NCI-H1105 treated with DMSO at 0.1 percent for 48 hours (cell line): ENCODE measurements at places on chromosomes 3 and 15.
A peak's percentile ranks its signal among the peaks of the same experiment; 100 is the strongest.

- DNase-seq, result no peak
Observed at GRCh38 chr15:98001663-98002194, 41.2 kb downstream of the ARRDC4 start.

GRCh38 chr3:36907911-36908646 is 36.8 kb downstream of the TRANK1 start:
- no peak for DNase-seq

DNA sequence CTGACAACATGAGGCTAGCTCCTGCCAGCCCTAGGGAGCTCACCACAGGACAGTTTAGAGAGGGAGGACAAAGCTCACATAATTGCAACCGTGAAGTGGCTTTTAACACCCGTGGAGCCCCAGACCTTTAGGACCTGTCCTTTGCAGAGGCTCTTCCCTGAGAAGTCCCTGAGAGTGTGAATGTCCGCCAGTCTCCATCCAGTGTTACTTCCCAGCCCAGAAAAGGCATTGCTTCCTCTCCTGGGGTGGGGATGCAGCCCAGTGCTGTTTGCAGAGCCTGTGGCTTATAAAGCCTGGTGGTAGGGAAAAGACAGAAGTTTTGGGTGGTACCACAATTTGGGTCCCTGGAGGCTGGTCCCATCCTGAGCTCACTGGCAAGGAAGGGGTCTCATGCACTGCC is 182.0 kb downstream of the SLCO3A1 start:
- no peak for DNase-seq

DNA sequence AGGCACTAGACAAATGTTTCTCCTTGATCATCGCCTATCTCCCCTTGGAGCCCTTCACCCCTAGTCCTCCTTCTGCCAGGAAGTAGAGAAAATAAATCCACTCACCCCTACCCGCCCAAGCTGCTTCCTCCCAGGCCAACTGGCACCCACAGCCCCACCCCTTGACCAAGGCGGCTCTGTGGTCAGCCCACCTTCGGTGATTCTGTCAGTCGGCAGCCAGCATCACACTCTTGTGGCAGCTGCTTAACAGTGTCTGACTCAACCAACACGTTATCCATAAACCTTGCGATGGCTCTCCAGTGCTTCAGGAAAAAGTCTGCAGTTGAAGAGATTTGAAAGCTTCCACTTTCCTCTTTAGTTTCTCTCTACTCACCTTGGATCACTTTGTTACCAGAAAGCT is 7.6 kb downstream of the SHF start:
- no peak for DNase-seq

GRCh38 chr3:192174283-192174682 is 553.1 kb downstream of the FGF12 start:
- DNase-seq, result no peak

DNA sequence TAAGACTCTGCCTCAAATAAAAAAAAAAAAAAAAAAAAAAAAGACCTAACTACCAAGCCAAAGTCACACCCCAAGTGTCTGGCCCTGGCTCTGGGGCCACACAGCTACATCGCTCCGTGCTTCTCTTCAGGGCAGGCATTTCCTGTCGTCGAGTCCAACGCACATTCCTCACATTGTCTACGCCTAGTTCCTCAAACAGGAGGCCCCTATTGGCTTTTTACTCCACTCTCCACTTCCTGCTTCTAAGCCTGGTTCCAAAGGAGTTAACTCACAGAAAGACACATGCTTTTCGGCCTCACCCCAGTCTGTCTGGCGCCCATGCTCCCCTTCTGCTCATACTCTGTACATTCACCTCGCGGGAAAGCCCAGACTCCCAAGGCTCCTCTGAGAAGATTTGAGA is 28.8 kb downstream of the KNG1 start:
- DNase-seq, result no peak

- no peak for DNase-seq
Observed at GRCh38 chr3:121957674-121958415, 63.6 kb downstream of the SLC15A2 start.

GRCh38 chr15:59366333-59367021 is 6.2 kb downstream of the MYO1E start:
- no peak for DNase-seq

DNA sequence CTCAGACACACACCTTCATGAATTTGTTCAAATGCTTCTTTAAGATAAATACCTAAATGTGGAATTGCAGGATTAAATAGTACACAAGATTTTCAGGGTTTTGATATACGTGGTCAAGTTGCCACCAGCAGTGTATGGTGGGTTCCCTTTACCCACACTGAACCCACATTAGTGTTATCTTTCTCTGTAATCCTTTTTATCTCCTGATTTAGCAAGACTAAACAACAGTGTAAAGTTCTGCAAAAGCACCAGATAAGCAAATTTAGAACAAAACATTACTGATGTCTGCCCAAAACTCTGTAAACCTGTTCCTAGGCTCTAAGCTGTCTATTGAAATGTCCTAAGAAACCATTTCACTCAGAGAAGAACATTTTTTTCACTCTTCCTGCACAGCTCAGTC is 352.9 kb downstream of the FHIT start:
- DNase-seq, result no peak

DNA sequence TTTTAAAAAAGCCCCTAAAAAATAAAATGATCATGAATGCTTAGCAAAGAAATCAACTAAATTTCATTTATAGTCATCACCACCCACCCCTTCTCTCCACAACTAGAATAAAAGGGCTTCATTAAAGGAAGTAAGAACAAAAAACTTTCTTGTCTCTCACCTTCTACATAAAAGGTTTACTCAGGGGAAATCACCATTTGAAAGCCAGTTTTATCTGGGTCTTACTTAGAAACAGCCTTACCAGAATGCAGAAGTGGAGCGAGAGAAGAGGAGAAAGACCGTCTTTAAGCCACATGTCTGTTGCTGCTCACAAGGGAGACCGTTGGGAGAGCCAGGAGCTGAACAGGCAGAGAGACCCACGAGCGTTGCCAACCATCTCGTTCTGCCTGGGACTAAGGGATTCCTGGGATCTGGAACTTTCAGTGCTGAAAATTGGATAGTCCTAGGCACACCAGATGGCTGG is 350.1 kb upstream of the PROK2 start:
- no peak for DNase-seq

DNA sequence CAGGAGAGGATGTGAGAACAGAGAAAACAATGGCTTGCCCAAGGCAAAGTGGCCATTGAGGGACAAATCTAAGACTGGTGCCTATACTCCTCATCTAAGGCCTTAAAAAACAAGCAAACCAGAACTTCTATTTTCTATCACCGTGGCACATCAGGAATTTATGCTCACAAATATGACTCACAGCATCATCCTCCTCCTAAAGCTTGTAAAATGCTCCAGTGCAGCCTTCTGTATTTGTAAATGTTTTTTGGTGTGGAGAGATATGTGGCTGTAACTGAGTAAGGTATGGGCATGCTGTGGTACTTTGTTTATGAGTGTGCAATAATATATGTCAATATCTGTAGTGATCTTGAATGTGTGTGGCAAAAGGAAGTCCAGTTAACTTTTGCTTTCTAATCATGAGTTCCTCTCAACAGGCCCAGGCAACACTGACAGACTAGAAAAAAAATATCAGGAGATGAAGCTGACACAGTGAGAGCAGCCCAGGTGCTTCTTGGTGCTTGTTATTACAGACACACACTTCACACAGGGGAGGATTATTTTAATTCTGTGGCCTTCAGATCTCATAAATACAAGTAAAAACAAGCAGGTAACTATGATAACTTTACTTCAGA is 60.3 kb downstream of the CTNNB1 start:
- no peak for DNase-seq

GRCh38 chr15:95024351-95024750 is 793.0 kb downstream of the MCTP2 start:
- peak; percentile 3 for DNase-seq

DNA sequence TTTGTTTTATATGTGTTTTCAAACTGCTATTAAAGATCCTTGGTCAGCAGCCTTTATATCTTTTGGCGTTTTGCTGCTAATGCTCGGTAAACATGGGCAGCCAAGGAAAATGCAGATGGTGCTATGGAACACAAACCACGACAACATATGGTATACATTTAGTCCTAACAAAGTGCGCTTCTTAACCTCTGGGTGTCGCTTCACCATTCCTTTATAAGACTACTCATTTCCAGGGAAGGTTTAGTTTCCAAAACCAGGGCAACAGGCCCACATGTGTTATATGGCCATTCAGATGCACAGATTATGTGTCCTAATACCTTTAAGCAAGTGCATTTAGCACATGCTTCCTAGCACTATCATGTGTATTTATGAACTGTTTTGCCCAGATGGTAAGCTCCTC is 14.7 kb downstream of the SHOX2 start:
- no peak for DNase-seq

DNA sequence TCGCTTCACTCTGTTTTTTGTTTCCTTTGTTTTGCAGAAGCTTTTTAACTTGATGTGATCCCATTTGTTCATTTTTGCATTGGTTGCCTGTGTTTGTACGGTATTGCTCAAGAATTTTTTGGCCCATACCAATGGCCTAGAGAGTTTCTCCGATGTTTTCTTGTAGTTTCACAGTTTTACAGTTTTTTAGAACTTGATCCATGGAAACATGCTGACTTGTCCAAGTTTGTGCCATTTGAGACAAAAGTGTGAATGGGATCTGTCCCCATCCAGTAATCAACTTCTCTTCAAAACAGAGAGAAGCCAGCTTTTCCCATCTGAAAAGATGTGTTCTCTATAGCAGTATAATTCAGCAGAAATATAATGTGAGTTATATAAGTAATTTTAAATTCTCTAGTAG is 266.5 kb upstream of the LRTM1 start:
- DNase-seq, result no peak
